ENCODE measurements at places on chromosomes 7 and 10.
A peak's percentile ranks its signal among the peaks of the same experiment; 100 is the strongest.

GRCh38 chr10:104328896-104329710, 9.2 kb downstream of the ITPRIP start:
- peak; percentile 62 for DNase-seq

GRCh38 chr10:16756561-16757221, 60.5 kb downstream of the RSU1 start:
- no peak for DNase-seq

- DNase-seq = no peak
These were observed 57.0 kb downstream of the ZNF277 start for GRCh38 chr7:112263519-112263918.

- DNase-seq = no peak
These were observed 132.7 kb downstream of the NEURL1 start for GRCh38 chr10:103626178-103626577.

DNA sequence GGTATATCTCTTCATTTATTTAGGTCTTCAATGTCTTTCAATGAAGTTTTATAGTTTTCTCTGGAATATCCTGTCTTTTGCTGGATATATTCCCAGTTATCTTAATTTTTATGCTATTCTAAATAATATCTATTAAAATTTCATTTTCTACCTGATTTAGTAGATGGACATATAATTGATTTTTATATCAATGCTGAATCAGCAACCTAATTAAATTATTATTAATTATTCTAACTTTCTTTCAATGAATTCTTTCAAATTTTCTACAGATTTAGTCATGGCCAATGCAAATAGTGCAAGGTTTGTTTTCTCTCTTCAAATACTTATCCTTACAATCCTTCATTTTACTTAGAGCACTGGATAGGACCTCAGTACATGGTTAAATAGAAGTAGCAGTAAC, 56.8 kb downstream of the DENND11 start:
- no peak for DNase-seq

DNA sequence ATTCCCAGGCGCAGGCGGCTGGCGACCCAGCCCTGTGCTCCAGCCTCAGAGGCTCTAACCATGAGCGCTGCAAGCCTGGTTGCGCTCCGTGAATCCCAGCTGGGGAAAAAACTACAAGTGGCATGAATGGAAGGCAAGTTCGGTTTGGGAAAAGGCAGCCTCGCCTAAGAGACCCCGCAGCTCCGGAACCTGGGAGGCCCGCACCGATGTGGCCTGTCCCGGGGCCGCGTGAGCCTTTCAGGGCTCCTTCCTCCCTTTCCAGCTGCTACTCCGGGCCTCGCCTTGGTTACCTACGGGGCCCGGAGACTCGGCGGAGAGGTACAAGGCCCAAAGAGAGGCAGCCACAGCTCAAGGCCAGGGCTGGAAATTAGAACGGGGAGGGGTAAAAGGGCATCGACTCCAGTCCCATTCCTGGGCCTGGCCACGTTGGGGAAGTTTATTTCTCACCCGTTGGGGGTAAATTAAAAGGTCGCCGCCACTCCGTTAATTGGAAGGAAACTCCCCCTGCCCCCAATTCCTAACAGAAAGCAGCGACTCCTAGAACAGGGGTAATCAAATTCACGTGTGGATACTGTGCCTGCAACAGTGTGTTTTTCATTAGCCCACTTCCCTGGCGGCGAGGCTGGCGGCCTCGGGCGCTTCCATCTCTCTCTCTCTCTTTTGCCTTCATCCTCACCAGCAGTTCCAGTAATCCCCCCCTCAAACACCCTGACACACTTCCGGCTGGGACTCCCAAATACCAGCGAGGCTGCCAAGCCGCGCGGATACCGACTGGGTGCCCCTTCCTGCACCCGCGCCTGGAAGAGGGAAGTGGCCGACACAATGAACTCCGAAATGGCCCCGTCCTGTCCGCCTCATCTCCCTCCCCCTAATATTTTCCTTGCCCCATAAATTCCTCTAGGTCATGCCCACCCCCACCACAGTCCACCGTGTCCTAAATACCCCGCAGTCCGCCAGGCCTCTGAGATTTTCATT, 1.5 kb upstream of the HOXA9 start:
- no peak for DNase-seq

- no peak for DNase-seq
These were observed 187.9 kb downstream of the PLXDC2 start for GRCh38 chr10:20004087-20004523.

- no peak for DNase-seq
These were observed 64.4 kb downstream of the CALML3 start for GRCh38 chr10:5589011-5589660.

GRCh38 chr10:105183536-105183935, 542.4 kb downstream of the SORCS3 start:
- no peak for DNase-seq

DNA sequence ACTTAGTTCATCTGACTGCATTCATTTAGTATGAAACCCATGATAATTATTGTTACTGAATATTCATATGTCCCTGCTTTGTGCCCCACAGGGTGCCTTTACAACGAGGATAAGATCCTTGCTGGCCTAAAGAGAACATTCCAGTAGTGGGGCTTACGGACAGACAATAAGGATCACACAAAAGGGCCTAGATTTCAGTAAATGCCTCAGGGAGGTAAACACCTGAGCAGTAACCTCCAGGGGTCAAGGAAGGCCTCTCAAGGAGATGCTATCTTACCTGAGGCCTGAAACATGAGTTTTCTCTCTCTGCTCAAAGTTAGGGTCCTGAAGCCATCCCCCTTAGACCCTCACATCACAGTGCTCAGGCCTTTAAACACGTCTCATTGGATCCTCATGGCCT, 228.7 kb downstream of the TCF7L2 start:
- DNase-seq = no peak

DNA sequence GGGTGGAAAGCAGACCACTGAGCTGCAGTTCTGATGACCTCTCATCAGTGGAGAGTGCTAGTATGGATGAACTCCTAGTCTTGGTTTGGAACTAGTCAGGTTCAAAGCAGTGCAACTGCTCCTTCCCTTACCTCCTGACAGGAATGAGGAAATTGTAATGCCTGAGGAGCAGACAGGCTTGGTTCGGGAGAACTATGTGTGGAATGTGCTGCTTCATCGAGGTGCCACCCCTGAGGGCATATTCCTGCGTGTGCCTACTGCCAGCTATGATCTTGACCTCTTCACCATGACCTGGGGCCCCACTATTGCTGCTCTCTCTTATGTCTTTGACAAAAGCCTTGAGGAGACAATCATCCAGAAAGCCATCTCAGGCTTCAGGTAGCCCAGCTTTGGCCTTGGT, 27.4 kb upstream of the NFKB2 start:
- no peak for DNase-seq

- no peak for DNase-seq
These were observed 16.9 kb downstream of the MEOX2 start for GRCh38 chr7:15669443-15670090.

DNA sequence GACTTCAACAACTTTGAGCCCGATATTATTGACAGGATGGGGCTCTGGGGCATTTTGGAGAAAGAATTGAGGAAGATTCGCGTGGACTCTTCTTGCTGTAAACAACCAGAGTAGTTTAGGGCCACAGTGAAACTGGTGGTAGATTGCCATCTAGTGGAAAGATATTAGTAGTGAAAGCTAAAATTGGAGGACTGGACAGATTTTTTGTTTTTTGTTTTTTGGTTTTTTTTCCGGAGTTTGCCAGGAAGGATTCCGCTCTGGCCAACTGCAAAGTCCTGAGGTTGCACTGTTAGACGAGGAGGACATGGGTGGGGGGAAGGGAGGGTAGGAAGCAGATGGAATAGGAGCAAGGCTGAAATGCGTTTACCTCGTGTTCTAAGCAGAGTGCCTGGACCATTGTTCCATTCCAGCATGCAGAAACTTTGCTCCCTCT, 11.7 kb downstream of the NOBOX start:
- DNase-seq = peak; percentile 64

DNA sequence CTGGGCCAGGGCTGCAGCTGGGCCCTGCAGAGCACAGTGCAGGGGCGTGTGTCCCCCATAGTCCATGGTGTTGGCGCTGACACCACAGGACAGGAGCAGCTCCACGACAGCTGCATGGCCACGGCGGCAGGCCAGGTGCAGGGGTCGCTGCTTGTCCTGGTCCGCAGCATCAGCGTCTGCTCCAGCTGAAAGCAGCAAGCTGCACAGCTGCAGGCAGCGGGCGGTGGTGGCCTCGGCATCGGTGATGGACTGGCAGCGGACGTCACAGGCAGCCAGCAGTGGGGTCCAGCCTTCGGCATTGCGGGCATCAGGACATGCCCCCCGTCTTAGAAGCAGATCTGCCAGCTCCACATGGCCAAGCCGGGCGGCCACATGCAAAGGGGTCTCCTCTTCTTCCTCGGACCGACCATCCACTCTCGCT, 6.0 kb downstream of the ASB10 start:
- no peak for DNase-seq

DNA sequence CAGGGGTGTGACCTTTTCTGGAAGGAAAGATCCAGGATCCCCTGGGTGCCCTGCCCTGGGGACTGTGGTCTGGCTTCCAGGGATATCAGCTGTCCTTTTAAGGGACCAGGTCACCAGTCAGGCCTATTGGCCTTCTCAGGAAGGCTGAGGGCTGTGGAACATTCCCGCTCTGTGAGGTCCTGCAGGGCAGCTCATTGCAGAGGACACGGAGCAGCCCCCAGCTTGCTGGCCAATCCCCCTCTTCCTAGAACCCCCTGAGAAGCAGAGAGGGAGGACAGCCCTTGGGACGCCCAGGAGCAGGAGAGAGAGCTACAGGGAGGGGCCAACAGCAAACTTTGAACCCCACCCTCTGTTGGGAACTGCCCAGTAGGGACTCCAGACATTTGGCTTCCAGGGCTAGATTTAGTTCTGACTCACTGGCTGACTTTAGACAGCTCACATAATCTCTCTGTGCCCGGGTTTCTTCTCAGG, 67.9 kb upstream of the COL13A1 start:
- DNase-seq = peak; percentile 51

GRCh38 chr10:28020993-28021982, 22.4 kb upstream of the ODAD2 start:
- DNase-seq = no peak

DNA sequence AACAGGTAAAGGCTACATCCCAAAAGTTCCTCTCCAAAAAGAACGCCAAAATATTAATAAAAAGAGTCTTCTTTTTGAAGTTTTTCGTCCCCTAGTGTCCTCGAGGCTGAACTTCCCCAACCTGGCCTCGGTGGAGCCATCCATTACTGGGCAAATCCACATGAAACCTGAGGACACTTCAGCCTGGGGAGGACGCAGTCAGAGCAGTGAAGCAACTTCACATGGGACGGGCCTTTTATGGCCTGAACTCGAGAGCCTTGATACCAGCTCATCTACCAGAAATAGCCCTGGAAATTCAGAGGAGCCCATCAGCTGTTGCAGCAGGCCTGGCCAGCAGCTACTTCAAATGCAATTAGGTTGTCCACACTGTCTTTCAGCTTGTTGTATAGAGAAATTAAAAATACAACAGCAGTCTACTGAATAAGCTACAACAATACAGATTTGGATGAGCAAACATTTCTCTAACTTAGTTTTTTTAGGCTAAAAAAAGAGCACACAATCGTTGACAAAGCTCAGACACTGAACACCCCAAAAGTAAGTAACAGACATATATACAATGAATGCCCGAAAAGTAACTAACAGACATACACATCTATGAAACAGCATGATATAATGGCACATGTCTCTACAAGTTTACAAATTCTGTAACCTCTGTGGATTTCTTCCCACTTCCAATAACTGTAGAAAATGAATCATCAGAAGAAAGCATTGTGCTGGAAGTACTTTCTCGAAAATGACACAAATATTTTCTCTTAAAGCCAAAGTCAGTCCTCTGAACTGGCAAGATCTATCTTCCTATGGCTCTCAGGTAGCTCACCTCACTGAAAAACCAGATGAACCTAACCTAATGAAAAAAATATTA, at the start of gene SVIL:
Gene SVIL (minus strand): TSS at position 208 of the 862 bp plus-strand sequence. CDS start 79,913 bp downstream, outside the sequence.
- DNase-seq = no peak

All from naive thymus-derived CD8-positive, alpha-beta T cell (primary cell).